ENCODE measurements at places on chromosomes 13 and 19.
A peak's percentile ranks its signal among the peaks of the same experiment; 100 is the strongest.

GRCh38 chr13:23323946-23324709, 109.4 kb downstream of the SACS start:
- no peak for DNase-seq

DNA sequence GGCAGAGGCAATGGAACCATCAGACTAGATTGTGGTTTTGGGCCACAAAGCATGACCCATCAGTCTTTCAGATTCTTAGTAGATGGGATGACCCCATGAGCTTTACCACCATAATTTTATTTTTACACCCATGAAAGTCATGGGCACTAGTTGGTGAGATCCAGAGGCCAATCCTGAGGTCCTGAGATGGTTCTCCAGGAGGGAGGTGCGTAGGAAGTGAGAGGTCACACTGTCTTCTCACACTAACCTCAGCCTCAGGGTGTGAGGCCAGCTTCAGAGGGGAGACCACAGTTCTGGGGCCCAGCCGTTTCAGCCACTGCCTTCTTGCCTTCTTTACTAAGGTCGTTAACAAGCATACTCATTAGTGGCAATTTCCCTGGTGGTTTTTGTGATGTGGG, 106.4 kb downstream of the AKAP11 start:
- DNase-seq, result no peak

DNA sequence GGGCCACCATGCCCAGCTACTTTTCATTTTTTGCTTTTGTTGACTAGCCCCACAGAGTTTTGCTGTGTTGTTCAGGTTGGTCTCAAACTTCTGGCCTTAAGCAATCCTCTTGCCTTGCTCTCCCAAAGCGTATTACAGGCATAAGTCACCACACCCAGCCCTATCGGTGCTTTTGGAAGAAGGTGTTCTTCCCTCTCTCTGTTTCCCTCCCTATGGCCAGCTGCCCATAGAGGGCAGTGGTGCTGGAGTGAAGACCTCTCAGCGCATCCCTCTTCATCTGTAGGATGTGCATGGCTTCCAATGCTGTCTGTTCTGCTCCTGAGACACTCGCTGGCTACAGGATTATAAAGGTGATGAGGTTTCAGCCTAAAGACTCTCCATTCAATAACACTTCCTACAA, 1.3 kb upstream of the CD22 start:
- DNase-seq, result no peak

DNA sequence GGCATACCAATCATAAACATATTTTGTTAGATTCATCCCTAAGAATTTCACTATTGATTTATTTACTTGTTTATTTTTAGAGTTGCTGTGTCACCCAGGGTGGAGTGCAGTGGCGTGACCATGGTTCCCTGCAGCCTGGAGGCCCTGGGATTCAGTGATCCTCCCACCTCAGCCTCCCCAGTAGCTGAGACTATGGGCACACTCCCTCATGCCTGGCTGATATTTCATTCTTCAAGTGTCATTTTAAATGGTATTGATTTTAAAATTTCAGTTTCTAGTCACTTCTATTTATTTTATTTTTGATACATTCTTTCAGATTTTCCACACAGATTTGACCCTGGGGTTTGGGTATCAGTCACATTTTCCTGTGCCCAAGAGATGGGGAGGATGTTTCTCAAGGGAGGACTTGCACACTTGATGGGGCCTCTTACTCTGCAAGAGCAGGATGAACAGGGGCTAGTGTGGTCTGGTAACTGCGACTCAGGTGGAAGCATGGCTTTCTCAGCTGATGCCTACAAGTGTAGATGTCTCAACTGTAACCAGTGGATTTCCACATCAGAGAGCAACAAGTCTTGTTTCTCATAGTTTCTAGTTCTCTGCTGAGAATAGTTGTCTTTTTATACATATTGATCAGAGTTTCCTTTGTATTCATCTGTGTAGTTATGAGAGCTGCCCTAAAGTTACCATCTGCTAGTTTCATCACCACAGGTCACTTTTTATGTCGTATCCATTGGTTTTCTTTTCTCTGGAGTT, 40.2 kb downstream of the CCNE1 start:
- DNase-seq, result no peak

- no peak for DNase-seq
These were observed 51.0 kb upstream of the CYP2A7 start for GRCh38 chr19:40933025-40933424.

GRCh38 chr19:36686365-36687213, 823 bp upstream of the ZNF567 start:
- DNase-seq, result peak; percentile 10

DNA sequence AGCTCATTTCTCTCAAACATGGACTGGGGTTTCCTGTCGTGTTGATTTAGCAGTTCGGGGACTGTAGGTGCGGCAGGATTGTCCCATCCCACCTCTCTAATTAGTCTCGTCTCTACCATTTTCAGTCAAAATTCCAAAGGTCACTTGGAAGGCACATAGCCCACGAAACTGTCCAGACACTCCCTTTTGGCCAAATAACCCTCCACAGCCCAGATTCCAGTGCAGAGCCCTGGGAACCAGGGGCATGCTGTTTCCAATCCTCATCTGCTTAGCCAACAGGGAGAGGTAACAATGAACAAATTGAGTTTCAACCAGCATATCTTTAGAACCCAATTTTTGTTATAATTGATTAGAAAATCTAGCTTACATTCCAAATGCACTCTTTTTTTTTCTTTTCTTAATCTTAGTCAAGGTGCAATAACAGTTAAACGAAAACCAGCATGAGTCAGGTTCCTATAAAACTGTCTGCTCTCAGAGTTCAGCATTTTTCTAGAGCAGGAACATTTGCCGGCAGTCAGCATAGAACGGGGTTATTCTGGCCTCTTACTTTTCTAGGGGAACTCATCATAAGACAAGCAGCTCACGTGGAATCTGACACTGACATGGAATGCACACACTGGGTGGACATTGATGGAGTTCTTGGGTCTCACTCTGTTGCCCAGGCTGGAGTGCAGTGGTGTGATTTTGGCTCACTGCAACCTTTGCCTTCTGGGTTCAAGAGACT, 14.4 kb upstream of the CEBPA start:
- DNase-seq, result no peak

- DNase-seq, result peak; percentile 86
These were observed at the start of gene TRIP10 for GRCh38 chr19:6739390-6739882. Gene TRIP10 (plus strand): TSS chr19:6739680. CDS start chr19:6739762, 82 bp downstream.

GRCh38 chr13:110396913-110397381, 89.9 kb downstream of the COL4A2 start:
- DNase-seq, result peak; percentile 90

GRCh38 chr19:35207391-35207871, 21.1 kb downstream of the FAM187B start:
- DNase-seq, result no peak

GRCh38 chr19:13262450-13262849, 112.2 kb downstream of the IER2 start:
- DNase-seq, result peak; percentile 63

DNA sequence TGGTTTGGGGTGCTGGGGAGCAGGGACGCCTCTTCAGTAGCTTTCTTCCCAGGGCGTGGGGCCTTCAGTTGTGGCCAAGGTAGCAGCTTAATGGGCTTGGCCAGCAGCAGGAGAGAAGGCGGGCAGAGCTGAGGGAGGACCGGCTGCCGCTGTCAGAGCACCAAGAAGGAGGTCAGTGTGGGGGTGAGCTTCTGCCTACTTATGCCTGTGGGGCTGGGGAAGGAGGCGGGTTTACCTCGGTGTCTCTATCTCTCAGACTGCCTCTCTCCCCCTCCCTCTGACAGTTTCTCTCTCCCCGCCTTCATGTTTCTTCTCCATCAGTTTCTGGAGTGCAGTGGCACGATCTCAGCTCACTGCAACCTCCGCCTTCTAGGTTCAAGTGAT, at the start of gene CAPN12:
Gene CAPN12, minus strand, starts transcription at position 177 of the 384 bp plus-strand sequence. CDS start 309 bp downstream, outside the sequence.
- no peak for DNase-seq

DNA sequence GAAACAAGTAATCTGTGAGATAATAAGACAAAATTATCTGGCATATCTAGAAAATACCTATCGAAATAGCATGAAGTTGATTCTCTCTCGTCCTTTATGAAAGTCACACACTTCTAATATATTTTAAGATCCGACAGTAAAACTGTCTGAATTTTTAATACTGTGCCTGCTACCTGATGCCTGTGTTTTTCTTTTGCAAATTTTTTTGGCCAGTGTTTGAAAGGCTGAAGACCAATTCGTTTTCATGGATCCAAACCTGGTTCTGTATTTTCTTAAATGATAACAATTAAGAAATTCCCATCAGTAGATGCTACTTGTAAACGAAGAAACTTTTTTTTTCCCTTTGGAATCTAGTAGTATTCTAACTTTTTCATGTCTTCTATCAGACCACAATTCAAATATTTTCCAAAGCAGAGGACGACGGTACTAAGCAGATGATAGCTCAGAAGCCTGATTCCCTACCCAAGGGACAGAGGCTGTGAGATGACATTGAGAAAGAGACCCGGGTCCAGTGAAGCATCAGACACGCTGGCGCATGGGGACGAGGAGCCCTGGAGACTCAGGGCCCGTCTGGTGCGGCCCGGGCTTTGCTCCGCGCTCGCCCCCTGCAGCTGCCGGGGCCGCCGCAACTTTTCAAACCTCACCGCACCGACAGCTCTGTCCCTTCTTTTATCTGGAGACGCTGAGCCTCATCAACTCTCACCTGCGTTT, 49.5 kb upstream of the PABPC3 start:
- DNase-seq, result no peak

Data from right lung (tissue), 10 donors.